GM10248 (cell line): ENCODE measurements at places on chromosomes 16 and 17.

- no peak for DNase-seq
Observed at GRCh38 chr16:28179354-28179753, 32.4 kb downstream of the XPO6 start.

DNA sequence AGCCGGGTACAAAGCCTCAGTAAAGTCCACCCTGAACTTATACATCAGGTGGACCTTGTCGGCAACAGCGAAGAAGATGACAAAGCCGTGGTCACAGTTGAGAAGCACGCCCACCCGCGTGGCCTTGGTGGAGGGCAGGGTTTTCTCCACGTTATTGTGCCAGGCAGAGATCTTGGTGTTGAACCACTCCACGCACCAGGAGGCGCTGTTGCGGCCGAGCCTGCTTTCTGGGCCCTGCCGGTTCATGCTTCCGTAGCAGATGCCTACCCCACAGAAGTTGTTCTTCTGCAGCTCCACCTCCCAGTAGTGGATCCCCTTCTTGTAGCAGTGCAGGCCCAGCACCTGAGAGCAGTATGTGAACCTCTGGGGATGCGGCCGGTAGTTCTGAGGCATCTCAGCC is 22.1 kb downstream of the TRIM25 start:
- DNase-seq, result no peak

DNA sequence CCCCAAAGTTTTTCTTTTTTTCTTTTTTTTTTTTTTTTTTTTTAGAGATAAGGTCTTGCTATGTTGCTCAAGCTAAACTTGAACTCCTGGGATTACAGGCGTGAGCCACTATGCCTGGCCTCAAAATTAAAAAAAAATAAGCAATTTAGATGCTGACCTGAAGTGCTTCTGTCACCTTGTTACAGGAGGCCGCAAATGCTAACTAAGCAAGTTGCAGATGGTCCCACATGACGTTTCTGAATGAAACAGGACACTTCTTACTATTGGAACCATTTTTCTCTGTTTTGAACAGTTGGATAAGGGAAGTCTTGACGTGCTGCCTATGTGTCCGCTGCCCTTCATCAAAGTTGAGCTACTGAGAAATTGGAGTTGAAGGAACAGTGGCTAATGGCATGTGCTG is 8.8 kb downstream of the ANKRD40CL start:
- no peak for DNase-seq

DNA sequence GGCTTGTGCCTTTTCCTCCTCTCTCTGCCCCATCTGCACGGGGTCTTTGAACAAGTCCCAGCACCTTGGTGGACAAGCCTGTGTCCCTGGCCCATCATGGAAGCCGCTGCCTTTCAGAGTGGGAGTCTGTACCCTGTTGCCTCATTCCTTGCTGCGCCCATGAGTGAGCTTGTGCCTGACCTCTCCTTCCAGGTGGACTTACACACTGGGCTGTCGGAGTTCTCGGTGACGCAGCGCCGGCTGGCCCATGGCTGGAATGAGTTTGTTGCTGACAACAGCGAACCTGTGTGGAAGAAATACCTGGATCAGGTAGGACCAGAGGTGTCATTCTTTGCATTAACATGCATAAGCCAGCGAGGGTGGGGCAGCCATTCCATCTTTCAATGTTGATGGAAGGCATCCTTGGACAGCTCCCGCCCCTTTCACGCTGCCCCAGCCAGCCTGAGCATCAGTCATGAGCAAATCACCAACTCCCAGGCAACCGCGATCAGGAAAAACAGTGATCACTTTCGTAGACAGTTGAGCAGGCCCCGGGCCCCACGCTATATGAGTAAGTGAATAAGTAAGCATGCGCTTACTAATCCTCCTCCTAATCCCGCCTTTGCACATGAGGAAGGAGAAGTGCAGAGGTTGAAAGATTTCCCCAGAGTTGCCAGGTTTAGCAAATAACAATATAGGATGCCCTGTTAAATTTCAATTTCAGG is 36.8 kb downstream of the ATP2C2 start:
- DNase-seq, result no peak

GRCh38 chr16:75258807-75259141 is 7.3 kb upstream of the BCAR1 start:
- DNase-seq, result no peak

GRCh38 chr17:63931981-63932561 is at the start of gene CD79B:
Gene CD79B (minus strand): TSS chr17:63932331. CDS start chr17:63932261, 70 bp downstream.
- DNase-seq, result peak; percentile 92

GRCh38 chr17:78214706-78215061 is 631 bp downstream of the BIRC5 start:
- DNase-seq, result no peak

GRCh38 chr17:7445619-7445968 is 733 bp downstream of the CHRNB1 start:
- DNase-seq, result peak; percentile 49

- DNase-seq, result no peak
Observed at GRCh38 chr17:11330006-11330405, 89.0 kb downstream of the SHISA6 start.

GRCh38 chr16:1037394-1038257 is 34.9 kb upstream of the SSTR5 start:
- DNase-seq, result no peak

GRCh38 chr17:68776451-68776850 is 175.3 kb upstream of the FAM20A start:
- DNase-seq, result no peak

DNA sequence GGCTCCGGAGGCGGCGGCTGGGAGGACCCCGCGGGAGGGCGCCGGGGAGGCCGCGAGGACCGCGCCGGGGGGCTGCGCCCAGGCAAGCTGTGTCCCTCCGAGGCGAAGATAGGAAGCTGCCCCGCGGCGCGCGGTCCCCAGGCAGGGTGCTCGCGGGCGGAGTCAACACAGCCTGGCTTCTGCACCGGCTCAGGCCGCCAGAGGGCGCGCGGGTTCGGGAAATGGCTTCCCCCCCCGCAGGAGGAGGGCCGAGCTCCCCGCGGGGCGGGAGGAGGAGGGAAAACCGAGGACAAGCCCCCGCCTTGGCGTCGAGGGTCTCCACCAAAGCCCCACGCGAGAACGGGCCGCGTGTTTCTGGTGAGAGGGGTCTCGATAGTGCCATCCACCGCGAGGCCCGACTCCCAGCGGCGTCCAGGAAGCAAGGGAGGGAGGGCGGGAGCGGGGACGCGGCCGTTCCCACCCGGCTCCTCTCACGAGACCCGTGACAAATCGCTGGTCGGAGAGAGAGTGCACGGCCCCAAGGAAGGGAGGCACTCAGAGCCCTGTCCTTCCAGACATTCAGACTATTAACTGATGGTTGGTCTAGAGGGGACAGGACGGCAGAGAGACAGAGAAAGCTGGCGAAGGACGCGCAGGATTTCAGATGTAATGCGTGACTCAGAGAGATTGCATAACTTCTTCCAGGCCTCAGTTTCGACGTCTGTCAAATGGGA is 64.4 kb upstream of the DNAJA2 start:
- peak; percentile 95 for DNase-seq

DNA sequence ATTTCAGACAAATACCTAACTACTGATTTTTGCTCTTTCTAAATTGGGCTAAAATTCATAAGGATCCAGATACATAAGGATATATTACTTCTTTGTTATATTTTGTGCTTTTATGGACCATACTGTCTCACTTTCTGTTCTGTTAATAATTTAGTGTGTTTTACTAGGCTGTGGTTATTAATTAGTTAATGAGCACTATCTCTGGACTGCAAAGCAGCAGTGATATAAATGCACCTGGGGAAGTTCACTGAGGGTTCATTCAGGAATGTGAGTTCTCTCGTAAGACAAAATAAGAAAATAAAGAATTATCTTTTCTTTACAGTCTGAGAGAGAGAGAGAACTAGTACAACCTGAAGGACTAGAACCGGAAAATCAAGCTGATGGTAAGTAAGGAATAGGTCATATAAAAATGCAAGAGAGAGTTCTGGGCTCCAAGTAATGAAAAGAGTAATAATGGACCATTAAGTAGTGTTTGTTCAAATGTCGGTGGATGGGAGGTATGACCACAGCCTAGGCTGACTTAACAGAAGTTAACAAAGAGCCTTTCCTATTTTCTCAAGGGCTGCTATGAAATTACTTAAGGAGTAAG is 55.6 kb downstream of the IKZF3 start:
- DNase-seq, result no peak

DNA sequence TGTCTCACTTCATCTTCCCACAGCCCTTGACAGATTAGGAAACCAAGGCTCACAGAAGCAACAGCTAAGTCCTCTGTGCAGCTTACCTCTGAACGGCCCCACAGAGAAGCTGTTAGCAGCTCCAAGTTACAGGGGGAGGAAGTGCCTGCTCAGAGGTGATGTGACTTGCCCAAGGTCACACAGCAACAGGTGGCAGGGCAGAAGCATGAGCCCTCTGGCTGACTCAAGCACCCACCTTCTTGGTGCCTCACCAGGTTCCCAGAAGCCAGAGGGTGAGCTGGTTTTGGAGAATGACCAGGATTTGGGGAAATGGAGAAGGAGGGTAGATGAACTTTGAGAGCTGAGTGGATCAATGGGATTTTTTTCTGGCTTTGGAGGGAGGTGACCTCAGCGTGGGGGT is 14.0 kb upstream of the RAI1 start:
- DNase-seq, result no peak

DNA sequence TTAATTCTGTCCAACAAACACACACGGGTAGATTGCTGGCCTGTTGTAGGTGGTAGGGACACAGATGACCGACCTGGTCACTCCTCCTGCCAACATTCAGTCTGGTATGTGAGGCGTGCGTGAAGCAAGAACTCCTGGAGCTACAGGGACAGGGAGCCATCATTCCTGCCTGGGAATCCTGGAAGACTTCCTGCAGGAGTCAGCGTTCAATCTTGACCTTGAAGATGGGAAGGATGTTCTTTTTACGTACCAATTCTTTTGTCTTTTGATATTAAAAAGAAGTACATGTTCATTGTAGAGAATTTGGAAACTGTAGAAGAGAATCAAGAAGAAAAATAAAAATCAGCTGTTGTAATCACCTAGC is 3.5 kb upstream of the ADGRG3 start:
- DNase-seq, result no peak

DNA sequence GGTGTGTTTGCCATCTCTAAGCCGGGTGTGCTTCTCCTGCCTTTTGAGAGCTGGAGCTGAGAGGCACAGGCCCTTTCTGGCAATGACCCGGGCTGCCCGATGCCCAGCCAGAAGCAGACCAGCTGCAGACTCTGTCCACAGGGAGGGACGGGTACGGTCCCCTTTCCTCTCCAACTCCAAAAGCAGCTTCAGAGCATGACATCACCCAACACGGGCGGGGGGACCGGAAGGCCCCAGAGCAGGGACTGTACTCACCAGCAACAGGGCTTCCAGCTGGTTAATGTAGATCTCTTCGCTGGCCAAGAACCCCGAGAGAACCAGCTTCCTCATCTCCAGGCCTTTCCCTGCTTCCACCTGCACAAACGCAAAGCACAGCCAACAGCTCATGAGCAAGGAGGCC is 79.4 kb downstream of the ABR start:
- DNase-seq, result no peak

GRCh38 chr16:82059983-82060421 is 24.9 kb downstream of the HSD17B2 start:
- no peak for DNase-seq
